ENCODE measurements at places on chromosomes 7 and 10.

DNA sequence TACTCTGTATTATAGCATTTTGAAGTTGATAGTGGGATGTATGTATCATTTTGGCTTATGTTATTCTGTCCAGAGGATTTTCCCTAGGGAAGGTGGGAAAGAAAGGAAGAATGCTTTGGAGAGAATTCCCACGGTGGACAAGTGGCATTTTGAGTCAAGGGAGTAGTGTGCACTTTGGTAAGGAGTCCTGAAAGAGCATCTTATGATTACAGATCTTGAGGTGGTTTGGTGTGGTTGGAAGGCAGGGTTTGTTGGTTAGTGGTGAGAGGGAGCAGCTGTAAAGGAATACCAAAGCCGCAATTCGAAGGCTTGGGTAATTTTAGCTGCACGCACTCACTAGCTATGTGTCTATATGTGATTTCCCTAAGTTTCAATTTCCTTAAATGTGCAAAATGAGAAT lies 16.1 kb downstream of the CCSER2 start:
- no peak for DNase-seq

GRCh38 chr10:8056871-8057331 lies 2.4 kb downstream of the GATA3 start:
- DNase-seq = no peak

DNA sequence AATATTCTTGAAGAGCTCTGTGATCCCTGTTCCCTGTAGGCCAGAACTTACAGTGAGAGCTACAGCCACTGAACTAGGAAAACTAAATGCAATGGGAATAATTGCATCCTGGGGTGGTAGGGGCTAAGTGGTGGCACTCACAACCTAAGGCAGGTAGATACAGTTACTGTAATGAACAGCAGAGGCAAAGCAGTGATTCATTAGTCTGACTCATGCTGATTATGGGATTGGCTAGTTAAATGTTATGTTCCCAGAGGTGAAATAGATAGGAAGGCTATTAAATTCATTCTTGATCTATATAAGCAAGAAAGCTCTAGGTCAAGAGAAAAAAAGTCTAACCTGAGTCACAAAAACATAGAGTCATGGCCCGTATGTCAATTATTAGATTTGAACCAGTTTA lies 173.1 kb upstream of the MALRD1 start:
- no peak for DNase-seq

DNA sequence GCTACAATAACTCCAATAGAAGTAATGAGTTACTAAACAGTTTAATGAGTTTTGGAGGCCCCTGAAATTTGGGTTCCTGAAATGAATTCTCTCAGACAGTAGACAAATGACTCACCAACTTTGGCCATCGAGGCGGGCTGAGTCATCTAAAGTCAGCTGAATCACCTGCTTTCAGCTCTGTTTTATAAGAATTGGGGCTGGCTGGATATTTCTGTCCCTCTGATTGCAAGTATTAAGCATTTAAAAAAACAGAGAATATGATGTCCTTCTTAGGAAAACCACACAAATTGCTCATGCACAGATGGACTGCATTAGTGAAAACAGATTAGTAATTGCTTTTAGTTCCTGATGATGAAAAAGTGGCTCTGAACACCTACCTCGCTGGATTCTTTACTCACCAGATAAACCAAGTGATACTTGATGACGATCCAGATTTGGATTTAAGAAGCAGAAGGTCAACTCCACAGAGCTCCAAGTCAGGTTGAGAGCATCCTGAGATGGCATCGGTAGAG lies 59.1 kb downstream of the ZNF365 start:
- DNase-seq = no peak

DNA sequence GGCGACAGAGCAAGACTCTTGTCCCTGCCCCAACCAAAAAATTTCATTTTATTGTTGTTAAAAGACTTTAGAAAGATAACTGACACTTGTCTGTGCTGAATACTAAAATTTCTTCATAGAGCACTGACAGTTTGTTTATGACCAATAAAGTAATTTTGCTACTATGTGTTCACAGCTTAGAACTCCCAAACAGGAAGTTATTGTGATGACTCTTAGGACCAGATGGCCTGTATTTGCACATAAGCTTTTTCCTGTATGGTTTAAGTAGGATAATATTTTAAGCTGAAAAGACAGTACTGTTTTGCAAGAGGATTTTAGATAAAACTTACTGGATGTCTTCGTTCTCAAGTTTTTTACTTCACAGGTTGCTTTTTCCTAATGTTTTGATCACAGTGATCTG lies 80.7 kb downstream of the MMRN2 start:
- DNase-seq = no peak

DNA sequence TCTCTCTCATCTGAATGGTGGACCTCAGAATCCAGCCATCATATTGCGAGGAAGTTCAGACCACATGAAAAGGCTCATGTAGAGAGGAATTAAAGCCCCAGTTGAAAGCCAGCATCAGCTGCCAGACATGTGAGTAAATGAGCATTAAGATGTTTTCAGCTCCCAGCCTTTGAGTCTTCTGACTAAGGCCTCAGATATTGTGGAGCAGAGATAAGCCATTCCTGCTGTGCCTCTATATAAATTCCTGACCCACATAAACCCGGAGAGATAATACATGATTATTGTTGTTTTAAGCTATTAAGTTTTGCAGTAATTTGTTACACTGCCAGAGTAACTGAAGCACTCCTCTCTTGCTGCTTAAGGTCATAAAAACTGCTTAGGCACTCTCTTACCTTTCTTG lies 14.6 kb downstream of the FAM149B1 start:
- DNase-seq = no peak

DNA sequence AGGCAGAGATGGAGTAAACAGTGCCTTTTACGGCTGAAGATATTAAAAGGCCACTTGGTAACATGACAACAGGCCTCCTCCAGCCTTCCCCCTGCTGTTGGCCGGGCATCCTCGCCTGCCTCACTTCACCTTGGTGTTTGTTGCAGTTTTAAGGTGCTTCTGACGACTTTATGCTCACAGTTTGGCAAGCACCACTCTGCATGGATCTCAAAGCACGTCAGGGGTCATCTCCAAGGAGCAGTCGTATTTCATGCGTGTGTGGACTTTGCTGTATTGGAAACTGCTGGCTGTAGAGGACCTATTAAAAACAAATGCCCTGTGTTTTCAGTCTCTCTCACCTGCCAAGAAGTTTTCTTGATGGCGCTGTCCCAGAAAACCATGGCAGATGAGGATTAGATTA lies 483.1 kb downstream of the RPS24 start:
- no peak for DNase-seq

- DNase-seq = no peak
Observed at GRCh38 chr7:30899630-30900029, 12.0 kb upstream of the AQP1 start.

DNA sequence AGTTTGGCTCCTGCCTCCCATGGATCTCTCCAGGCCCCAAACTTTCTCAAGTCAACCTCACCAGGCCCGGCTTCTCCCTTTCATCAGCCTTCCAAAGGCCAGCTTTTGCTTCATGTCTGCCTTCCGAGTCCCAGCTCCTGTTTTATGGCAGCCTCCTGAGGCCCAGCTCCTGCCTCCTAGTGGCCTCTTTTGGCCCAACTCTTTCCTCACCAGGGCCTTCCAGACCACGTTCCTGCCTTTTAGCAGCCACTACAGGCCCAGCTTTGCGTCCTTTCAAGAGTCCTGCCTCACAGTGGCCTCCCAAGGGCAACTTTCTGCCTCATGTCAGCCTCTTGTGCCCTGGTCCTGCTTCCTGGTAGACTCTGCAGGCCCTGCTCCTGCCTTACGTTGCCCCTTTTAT lies 15.3 kb upstream of the TMEM248 start:
- DNase-seq = no peak

DNA sequence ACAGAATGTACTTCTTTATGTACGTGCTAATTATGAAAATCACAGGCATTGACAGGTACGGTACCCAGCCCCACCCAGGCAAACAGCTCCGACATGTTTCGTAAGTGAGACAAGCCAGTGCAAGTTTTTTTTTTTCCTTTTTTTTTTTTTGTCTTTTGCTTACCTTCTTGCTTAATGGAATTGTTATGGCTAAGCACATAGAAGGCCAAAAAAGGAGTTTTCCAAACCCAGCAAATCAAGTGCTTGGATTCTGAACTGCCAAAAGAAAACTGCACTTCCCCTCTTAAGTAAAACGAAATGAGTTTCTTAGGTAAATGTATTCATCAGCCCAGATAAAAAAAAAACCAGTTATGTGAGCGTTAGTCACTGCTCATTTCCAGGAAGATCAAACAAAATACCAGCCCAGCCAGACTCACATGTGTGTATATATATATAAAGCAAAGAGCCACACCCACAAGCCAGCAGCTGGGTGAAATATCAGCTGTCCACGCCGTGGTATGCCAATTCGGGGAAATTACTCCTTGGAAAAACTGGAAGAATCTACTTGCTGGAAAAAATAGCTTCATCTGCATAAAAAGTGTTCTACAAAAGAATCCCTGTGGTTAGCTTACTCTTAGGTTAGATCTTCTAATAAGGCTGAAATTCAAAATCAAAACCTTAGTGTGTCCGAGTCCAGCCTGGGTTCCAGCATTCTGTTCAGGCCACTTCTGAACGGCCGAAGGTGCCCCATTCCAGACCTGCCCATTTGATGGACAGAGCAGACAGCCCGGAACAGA lies 8.0 kb downstream of the KLF6 start:
- DNase-seq = no peak

DNA sequence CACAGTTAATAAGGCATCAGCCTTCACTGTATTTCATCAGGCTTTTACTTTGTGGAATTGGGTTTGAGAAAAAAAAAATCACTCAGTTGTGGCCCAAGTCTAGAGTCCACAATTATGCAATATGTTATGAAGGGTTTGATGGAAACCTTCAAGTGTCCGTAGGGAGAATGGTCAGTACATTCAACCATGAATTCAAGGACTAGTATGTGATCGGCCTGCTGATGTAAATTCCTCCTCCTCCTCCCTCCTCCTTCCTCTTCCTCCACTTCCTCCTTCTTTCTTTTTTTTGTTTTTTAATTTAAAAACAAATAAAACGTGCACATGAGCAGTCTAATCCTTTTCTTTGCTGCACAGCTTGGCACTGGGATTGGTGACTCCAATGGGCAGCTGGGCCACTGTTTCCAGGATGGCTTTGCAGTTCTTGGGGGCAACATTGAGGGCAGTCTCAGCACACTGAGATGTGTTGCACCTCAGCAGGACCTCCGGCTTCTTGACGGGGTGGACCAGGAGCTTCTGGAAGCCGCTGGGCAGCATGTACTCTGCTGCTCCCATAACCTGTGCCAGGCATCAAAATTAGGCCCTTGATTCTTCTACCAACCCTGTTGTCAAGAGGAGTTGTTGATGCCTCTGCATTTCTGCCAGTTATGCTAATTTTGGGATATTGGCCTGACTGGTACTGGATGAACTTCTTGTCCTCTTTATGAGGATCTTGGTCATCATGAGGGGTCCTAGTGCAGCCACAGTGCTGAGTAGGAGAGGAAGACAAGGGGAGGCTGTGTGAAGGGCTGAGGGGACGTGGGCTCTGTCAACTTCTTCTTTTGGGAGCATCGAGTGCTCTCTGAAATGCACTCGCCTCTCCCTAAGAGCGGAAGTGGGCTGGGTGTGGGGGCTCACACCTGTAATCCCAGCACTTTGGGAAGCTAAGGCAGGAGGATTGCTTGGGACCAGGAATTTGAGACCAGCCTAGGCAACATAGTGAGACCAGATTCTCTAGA lies 9.3 kb upstream of the IL2RA start:
- no peak for DNase-seq

DNA sequence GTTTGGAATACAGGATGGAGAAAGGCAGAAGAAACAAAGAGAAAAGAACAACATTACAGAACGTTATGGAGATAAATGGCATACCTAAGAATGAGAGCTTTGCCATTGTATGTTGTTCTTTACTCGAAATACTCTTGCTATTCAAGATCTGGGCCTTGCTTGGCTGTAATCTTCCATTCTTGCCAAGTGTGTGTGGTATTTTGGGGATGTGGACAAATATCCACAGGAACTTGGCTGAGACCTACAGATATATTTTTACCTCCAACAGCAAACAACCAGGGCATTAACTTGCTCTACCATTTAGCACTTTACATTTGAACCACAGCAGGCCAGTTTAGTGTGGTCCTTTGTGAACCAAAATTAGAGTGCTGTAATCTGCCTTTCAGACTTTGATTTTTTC lies 76.3 kb downstream of the DKK1 start:
- no peak for DNase-seq

- no peak for DNase-seq
Observed at GRCh38 chr7:87225696-87226095, 6.2 kb upstream of the TMEM243 start.

DNA sequence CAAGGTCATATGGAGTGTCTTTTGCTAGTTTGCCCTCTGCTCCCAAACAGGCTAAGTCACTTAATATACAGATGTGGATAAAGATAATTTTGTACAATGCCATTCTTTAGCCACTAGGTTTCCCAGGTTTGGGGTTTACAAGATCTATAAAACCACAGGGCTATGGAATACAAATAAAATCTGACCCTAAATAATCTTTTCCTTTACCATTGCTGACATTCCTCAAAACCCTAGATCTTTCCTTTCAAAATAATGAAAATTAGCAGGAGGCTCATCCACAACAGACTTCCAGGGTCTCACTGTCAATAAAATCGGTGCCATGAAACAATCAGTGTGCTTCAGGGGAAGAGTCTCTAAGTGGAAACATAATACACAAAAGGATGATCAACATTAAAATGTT lies 148.4 kb downstream of the CPEB3 start:
- DNase-seq = no peak

- no peak for DNase-seq
Observed at GRCh38 chr7:30596014-30596641, 1.4 kb downstream of the GARS1 start.

DNA sequence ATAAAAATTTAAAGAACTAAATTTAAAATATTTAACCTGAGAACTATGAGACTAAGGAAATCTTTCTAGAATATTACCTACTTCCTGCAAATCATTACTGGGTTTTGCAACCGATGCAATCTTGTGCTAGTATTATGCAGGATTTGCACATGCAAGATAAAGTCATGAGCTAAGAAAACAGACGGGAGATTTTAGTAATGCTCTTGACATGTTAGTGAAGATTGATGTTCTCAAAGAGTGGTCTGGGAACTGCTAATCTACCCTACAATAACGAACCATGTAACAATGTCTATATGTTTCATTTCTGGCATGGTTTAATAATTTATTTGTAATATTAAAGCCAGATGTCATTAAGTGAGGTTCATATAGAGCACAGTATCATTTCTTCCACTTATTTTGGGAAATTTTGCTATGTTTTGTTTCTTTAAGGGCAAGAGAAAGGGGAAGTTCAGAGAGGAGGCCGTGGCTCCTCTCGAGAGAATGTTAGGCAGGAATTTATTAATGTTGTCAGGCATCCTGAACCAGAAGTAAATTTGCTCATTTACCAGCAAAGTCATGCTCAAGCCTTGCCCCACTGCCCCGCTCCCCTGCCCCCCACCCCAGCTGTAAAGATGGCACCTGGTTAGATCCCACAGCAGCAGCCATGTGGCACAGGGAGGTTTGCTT lies 22.8 kb downstream of the LRRC17 start:
- no peak for DNase-seq
